Esophagus squamous epithelium (tissue), 5 donors: ENCODE measurements at places on chromosomes 7 and 10. TPM values are rescaled to one million over a fixed set of nuclear protein-coding genes. Genes with fewer than 3 reads are reported as not detected.

DNA sequence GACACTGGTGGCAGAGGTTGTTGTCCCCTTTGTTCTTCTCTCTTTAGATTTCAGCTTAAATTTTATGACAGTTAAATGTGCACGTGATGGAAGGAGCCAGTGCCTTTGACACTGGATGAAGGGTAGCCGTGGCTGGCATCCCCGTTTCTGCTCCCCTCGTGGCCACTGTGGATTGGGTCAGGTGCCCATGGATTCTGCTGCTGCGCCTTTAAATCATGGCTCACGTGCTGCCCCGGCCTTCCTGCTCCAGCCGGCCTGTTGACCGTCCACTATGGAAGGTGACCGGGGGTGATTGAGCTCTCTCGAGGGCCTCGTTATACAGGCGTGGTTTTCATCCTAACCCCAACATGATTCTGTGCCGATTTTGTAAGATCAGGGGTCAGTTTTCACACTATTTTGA lies 34.5 kb downstream of the WDR37 start:
- no peak for DNase-seq

DNA sequence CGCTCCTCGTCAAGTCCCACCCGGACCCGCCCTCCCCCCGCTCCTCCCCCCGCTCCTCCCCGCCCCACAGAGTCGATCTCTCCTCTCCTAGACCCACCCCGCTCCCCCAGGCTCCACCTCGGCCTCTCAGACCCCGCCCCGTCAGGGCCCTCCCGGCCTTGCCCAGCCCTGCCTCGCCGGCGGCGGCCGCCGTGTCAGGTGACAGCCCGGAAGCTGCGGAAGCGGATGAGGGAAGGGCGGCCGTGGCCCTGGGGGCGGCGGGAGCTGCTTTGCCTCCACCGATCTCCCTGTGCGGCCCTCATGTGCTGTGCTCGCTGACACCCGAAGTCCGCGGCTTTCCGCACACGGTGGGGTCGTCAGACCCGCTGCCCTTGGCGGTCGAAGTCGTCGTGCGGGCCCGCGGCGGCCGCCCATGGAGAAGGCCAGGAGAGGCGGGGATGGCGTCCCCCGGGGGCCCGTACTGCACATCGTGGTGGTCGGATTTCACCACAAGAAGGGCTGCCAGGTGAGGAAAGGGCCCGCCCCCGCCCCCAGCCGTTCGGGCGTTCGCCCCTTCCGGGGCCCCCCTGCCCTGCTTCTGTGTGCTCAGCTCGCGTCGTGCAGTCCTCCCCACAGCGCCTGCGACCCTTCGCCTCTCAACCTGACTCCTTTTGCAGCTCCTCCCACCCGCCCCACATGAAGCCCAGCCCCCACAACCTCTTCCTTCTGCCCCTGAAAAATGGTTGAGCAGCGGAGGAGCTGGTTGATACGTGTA lies at the start of gene AVL9:
TSS of gene AVL9 (plus strand) at position 192 of the 754 bp plus-strand sequence. CDS start at position 413, 221 bp downstream.
- peak; percentile 90 for DNase-seq

DNA sequence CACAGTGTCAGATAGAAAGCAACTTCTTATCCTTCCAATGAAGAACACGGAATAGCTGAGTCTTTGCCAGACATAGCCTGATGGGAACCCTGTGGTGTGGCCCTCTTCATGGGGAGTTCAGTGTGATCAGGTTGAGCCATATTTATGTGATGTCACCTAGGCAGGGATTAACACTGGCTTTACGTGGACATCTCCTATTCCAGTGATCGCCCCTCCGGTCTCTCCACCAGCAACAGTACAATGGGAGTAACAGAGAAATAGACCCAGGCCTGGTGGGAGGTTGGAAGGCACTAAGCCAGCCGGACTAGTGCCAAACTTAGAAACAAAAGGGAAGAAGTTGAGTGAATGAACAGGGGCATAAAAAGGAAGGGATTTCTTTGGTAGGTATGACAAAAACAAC lies 358.1 kb downstream of the PRPF18 start:
- no peak for DNase-seq

- DNase-seq = no peak
Observed at GRCh38 chr7:80481196-80481884, 30.5 kb downstream of the GNAT3 start.

DNA sequence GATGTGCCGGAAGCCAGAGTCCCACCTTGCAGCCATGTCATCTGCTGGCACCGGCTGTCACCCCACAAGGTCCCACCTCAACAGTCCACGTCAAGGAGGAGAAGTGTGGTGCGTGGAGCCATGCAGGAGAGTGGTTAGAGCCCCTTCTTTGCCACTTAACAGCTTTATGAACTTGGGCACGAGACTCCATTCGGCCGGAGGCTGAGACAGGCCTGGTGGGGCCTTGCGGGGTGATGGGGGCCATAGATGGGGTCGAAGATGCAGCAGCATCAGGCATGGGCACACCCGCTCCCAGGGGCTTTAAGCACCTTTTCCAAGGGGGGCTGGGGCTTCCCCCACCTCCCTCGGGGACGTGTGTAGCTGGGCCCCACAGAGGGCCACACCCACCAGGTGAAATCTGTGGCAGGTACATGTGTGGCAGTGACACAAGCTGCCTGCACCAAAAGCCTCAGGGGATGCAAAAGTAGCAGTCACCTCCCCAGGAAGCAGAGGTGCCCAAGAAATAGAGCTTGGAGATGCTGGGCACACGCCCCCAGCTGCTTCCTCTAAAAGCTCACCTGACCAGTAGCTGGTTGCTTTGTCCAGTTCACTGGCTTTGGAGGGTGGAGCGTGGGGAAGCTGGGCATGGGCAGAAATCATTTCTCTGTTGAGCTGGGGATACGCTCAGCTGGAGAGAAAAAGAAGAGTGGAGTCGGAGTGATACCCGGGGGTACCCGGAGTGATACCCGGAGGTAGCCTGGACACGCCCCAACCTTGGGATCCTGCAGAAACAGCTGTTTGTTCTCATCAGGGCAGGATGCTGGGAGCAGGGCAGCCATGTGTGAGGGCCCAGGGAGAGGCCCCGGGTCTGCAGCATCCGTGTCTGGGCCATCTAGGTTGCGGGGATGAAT lies 199.8 kb downstream of the EBF3 start:
- no peak for DNase-seq

DNA sequence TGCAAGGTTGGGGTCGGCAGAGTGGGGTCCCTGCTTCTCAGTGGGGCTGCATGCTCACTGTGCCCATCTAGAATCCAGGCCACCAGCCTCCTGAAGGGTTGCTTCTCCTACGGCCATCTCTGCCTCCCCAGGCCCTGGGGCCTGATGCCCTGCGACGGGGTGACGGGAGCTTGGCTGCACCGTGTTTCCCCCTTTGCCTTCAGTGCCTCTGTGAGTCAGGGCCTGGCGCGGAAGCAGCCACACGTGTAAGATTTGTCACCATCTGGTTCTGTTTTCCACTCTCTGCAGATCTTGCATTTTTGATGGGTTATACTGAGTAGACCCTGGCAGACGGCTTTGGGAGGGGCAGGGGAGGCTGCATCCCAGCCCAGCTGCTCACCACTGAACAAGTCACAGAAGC lies 7.2 kb downstream of the ADAMTS14 start:
- no peak for DNase-seq

DNA sequence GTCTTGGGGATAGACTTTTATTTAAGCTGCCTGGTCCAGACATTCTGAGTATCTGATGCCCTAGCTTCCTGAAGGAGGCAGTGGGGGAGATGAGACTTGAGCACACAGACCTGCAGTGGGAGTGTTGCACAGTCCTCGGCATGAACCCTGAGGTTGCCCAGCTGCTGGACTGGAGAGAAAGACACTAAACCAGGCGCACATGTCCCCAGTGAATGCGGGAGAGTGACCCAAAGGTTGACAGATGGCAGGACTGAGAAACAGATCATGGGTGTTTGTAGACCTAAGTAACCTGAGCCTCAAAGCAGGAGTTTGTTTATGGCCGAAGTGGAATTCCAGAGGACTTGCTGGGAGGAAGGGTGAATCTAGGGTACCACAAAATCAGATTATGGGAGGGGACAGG lies 15.7 kb upstream of the MSRB2 start:
- no peak for DNase-seq

The NOS3 gene
- total RNA-seq = 1.4 TPM

The ATOH7 gene
- not detected for total RNA-seq
